Heart left ventricle (tissue), 16 donors: ENCODE measurements at places on chromosomes 6 and 20. TPM values are rescaled to one million over a fixed set of nuclear protein-coding genes. Genes with fewer than 3 reads are reported as not detected.

MUCL3 gene
- 0.03 TPM for polyA plus RNA-seq

OPN5 gene
- polyA plus RNA-seq, result 0.53 TPM

EDN3 gene
- polyA plus RNA-seq, result 0.07 TPM

ADGRB3 gene
- 0.67 TPM for polyA plus RNA-seq

PNPLA1 gene
- polyA plus RNA-seq, result 0.06 TPM

NDUFAF4 gene
- polyA plus RNA-seq, result 62.9 TPM

GMDS gene
- 7.0 TPM for polyA plus RNA-seq

C20orf202 gene
- 0.46 TPM for polyA plus RNA-seq
